Activated CD4-positive, alpha-beta T cell treated with anti-CD3 and anti-CD28 coated beads, Interleukin-2, Interleukin-6, amounts not matched to agents 100 ng/mL and 50 ng/mL, durations not matched to agents 16 hours and 8 hours (primary cell): ENCODE measurements at places on chromosomes 3 and 15.

GRCh38 chr3:145952536-145952935, 208.4 kb downstream of the PLOD2 start:
- no peak for DNase-seq

- no peak for DNase-seq
Observed at GRCh38 chr3:118618247-118619040, 416.2 kb downstream of the IGSF11 start.

DNA sequence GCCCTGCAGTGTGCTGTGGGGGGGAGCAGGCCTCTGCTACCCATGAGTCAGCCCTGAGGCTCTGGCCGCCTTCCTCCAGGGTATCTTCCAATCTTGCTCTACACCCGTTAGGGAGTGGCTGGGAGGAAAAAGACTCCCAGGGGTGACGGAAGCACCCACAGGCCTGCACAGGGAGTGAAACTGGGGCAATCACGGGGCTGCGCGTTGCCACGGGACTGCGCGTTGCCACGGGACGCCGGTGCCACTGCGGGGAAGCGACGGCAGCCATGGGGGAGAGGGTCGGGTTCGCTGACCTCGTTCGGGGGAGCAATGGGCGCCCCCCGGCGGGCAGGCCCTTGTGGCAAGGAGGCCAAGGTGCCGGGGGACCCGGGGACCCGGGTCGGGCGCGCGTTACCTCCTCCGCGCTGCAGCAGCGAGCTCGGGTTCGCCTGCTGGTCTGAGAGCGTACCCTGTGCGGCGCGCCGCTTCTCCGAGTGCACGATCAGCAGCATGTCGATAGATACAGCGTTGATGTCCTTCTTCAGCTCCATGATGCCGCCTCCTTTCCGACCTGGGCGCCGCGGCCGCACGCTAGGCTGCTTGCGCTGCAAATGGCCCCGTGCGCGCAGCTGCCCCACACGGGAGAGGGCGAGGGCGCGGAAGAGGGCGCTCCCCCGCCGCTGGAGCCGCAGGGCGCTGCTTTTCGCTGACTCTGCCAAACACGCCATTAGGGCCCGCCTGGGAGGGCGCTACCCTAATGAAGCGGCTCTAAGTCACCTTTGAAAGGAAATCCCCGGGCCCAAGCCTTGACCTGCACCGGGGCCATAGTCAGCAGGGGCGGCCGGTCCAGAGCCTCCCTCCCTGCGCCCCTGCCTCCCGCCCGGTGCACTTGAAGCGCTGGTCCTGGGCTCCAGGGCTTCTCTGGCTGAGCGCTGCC, at the start of gene KY:
Gene KY, minus strand, starts transcription at position 592 of the 916 bp plus-strand sequence. Its CDS starts 62 bp downstream, at position 530.
- peak; percentile 10 for DNase-seq

DNA sequence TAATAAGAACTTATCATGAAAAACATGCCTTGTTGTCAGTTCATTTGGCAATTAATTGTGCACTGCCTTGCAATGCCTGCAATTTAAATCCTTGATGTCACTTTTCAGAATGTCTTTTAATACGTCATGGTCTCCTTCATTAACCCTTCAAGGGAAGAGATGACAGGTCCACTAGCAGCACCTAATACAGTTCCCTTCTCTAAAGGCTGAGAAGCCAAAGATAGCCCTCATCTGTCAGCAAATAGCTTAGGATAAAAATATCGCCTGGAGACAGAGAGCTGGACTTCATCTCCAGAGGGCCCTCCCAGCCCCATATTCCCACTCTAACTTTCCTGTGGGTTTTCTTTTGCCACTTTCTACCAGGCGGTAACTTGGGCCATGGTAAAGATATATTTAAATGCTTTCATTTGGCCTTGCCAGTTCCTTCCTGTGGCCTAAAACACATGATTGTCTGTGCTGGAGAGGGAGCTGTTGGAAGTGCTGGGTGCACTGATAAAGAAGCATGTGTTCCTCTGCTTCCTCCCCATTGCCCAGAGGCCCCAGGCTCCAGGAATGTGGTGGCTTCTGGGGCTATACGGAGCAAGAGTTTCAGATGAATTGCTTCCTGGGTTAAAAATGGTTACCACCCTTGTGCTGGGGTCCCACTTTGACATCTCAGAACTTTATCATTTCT, 76.3 kb upstream of the UMPS start:
- no peak for DNase-seq

GRCh38 chr3:129224984-129225393, 24.4 kb upstream of the COPG1 start:
- DNase-seq: peak; percentile 56

DNA sequence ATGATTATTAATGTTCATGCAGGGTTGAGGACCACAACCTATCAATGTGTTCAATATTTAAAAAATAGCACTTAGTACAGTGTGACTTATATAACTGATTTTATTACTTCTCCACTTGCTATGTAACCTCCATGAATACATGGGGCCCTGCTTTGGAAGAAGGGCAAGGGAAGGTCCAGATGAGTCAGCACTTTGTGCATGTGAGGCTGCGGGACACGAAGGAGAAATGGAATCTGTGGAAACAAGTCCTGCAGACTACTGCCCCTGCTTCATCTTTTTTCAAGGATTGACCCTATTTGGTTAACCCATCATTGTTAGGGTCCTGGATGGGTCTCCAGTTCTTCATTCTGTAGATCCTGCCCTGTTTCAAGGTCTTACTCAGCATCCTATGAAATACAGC, 1.6 kb downstream of the NXPE3 start:
- DNase-seq: no peak

- DNase-seq: no peak
Observed at GRCh38 chr3:169952045-169952444, 14.6 kb upstream of the SEC62 start.

DNA sequence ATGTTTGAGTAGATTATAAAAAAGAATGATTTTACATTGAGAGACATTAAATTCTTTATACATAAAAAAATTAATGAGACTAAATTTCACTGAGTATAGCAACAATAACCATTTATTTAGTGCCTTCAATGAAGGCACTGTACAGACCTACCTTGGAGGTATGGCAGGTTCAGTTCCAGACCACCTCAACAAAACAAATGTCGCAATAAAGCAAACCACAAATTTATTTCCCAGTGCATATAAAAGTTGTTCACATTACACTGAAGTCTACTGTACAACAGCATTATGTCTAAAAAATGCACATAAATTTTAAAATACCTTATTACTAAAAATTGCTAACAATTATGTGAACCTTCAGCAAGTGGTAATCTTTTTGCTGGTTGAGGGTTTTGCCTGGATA, 58.8 kb downstream of the SLC24A1 start:
- no peak for DNase-seq

DNA sequence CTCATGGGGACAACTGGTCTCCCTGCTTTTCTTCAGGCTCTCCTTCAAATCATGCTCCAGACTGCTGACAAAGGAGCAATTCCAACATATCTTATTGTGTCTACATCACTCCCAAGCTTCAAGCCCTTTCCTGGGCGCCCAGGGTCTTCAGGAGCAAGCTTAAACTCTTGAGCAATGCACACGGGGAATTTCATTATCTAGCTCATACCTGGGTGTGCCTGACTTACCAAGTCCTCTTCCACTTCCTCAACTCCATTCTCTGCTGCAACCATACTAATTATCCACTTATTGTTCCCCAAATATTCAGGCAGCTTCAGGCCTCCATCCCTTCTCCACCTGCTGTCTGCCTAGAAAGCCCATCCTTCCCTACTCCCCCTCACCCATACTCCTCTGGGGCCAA, 50.6 kb downstream of the B3GNT5 start:
- DNase-seq: no peak
